ENCODE measurements at places on chromosomes 7 and 10. TPM values are rescaled to one million over a fixed set of nuclear protein-coding genes. Genes with fewer than 3 reads are reported as not detected.

The LZTS2 gene
- 12.5 TPM for total RNA-seq

The FGF8 gene
- total RNA-seq, result not detected

The TAS2R4 gene
- total RNA-seq, result 0.62 TPM

The MSS51 gene
- 2.1 TPM for total RNA-seq

GRCh38 chr7:121017586-121017985 lies 29.1 kb downstream of the CPED1 start:
- DNase-seq, result no peak

GRCh38 chr7:10634239-10634638 lies 339.4 kb upstream of the PHF14 start:
- DNase-seq, result no peak
